ENCODE measurements at places on chromosomes 13 and 19.
A peak's percentile ranks its signal among the peaks of the same experiment; 100 is the strongest.

GRCh38 chr19:9958379-9958821, 22.1 kb upstream of the OLFM2 start:
- DNase-seq: peak; percentile 98

DNA sequence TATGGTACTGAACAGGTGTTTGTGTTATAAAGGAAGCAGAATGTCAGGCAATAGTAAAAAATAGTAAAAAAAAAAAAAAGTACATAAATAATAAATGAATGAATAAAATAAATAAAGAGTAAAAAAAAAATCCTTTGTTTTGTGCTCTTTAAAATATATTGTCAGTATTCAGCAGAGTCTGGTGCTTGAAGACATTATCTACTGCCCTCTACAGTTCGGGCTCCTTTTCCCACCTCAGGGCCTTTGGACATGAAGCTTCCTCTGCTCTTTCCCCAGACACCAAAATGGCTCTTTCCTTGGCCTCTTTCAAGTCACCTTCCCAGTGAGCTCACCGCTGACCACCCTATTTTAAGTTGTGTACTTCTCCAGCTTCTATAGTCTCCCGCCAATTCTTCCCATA, 137.5 kb downstream of the TNFRSF19 start:
- no peak for DNase-seq

DNA sequence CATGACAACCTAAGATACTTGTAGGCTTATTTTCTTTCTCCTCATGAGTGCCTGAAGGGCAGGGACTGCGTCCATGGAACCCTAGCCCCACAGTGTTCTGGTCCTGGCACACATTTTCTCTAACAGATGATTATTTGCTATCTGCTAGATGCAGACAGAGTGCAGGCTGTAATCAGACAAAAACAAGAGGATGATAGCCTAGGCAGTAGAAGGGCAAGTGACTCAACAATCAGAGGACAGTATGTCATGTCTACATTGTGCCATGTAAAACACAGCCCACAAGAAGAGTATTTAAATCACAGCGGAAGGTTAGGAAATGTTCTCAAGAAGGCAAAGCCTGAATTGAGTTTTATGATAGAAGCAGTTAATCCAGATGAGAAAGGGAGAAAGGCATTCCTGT, 29.3 kb downstream of the MIPEP start:
- no peak for DNase-seq

- no peak for DNase-seq
Observed at GRCh38 chr13:99370481-99371275, 63.5 kb upstream of the GPR183 start.

GRCh38 chr13:88426661-88427060, 755.5 kb downstream of the SLITRK5 start:
- no peak for DNase-seq

GRCh38 chr13:78689011-78689410, 30.1 kb upstream of the OBI1 start:
- no peak for DNase-seq

DNA sequence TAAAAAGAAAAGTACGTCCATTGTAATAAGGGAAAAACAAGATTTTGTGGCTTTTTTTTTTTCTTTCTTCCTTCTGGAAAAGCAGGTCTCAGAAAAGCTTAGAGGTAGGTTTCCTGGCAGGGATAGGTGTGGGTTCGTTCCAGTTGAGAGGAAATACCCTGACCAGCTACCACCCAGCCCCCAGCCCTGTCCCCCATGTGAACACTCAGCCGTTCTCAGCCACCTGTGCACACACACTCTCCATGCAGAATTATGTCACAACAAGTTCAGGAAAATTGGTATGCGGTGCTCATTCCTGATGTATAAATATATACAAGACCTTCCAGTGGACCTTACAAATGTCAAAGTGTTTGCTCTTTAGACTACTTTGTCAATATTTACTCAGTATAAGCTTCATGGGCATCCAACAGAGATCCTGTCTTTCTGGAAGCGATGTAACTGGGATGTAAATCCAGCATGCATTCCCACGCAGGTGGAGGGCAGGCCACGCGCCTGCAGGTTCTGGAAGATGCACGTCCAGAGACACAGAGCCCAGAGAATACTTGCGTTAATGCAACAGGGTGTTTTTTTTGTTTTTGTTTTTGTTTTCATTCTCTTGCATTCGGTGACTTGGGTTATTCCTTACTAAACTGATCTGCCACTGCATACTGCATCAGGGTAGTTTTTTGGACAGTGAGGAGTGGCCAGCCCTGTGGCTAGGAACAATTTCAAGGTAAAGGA, 68.8 kb downstream of the TSHZ3 start:
- DNase-seq: no peak

Measured in fibroblast of skin of right quadriceps (primary cell).